ENCODE measurements at places on chromosomes 7 and 10. TPM values are rescaled to one million over a fixed set of nuclear protein-coding genes. Genes with fewer than 3 reads are reported as not detected.

- no peaks in the 10 kb centered on the region for H3K27me3 ChIP-seq
- H3K36me3 ChIP-seq: no peaks in the 10 kb centered on the region
- no peak overlapping the region for H3K27ac ChIP-seq
- DNase-seq: no peak
- H3K4me1 ChIP-seq: no peaks in the 10 kb centered on the region
Measured at GRCh38 chr7:52695973-52696595, 339.3 kb upstream of the POM121L12 start.

- H3K27me3 ChIP-seq: peaks cover 2% of the 10 kb centered on the region
- no peak overlapping the region for H3K4me3 ChIP-seq
- H3K36me3 ChIP-seq: no peaks in the 10 kb centered on the region
- H3K27ac ChIP-seq: no peak overlapping the region
- DNase-seq: no peak
Measured at GRCh38 chr10:123409426-123409825, 255.2 kb downstream of the BUB3 start.

MXI1 gene
- 48.2 TPM for total RNA-seq

ATP5MK gene
- 404 TPM for total RNA-seq

ASB4 gene
- not detected for total RNA-seq

DNA sequence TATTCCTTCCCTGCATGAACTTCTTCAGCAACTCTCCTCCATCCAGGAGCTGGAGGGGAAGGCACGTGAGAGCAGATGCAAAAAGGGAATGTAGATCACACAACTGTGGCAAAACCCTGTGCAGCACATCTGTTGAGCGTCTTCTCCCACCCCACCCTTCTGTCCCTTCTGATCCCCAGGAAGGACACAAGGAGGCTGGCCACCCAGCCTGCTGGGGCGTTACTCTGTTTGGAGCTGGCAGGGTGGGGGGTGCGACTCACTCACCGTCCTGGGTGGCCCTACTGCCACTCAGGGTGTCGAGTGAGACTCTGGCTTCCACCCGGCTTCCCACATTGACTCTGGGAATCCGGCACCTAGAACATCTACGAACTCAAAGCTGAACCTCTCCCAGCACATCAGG lies 10.2 kb upstream of the MMP21 start:
- H3K4me3 ChIP-seq: no peak overlapping the region

DNA sequence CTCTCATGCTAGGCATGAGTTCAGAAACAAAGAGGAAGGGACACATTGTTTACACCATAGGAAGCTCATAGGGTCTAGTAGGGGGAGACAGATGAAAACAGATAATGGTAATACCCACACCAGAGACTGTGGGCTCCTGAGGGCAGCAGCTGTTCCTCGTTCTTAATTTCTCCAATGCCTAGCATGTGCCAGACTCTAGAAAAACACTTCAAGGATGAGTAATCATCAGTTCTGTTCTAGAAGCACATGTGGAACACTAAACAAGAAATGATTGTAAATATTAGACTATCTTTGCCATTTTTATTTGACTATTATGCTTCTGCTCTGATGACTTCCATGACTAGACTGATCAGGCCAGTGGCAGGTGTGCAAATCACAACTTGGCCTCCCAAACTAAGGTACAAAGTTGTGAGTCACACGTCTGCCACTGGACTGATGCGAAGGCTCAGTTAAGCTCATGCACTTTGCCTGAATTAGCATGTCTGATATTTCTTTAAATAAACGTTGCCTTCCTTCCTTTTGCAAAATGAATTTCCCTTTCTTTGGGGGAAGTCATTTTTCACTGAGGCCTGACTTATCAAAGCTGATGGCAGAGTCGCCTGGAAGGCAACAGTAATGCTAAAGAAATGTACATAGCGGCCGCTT lies 89.2 kb upstream of the FGL2 start:
- H3K27me3 ChIP-seq: no peaks in the 10 kb centered on the region
- H3K27ac ChIP-seq: no peak overlapping the region
- DNase-seq: no peak
- H3K36me3 ChIP-seq: peaks cover 15% of the 10 kb centered on the region
- no peaks in the 10 kb centered on the region for H3K4me1 ChIP-seq
- H3K4me3 ChIP-seq: no peak overlapping the region

DNA sequence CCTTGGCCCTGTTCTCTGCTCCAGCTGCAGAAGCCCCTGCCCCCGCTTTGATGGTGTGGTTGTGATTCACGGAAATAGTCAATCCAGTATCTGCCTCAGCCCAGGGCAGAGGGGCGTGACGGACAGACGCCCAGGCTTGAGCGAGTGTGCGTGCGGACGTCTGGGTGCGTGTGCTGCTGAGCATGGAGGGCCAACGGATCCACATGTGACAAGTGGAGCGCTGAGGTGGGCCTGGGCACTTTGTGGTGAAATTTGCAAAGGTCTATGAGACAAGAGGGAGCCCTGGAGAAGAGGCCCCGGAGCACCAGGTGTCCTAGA lies 94.4 kb downstream of the WDR37 start:
- H3K4me3 ChIP-seq: no peak overlapping the region
- H3K27me3 ChIP-seq: peaks cover 1% of the 10 kb centered on the region
- H3K4me1 ChIP-seq: peaks cover 15% of the 10 kb centered on the region
- no peaks in the 10 kb centered on the region for H3K36me3 ChIP-seq
- no peak for DNase-seq
- no peak overlapping the region for H3K27ac ChIP-seq

DNA sequence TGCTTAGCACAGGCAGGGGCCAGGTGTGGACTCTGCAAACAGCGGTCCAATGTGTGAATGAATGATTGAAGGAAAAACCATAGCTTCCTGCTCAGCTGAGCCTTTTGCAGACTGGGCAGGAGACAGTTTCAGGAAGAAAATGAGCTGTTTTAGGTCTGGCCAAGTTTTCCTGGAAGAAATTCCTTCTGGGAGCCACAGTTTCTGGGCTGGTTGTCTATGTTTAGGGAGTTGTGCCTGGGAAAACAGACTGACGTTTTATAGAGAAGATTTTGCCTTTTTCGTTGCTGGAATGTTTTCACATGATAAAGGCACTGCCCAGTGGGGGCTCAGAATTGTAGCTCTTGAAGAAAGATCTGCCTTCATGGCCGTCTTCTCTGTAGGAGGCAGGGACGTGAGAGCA lies 255.1 kb downstream of the CCSER2 start:
- no peak for DNase-seq
- H3K27ac ChIP-seq: no peak overlapping the region
- peaks cover 9% of the 10 kb centered on the region for H3K27me3 ChIP-seq
- H3K4me3 ChIP-seq: no peak overlapping the region
- no peaks in the 10 kb centered on the region for H3K36me3 ChIP-seq

DNA sequence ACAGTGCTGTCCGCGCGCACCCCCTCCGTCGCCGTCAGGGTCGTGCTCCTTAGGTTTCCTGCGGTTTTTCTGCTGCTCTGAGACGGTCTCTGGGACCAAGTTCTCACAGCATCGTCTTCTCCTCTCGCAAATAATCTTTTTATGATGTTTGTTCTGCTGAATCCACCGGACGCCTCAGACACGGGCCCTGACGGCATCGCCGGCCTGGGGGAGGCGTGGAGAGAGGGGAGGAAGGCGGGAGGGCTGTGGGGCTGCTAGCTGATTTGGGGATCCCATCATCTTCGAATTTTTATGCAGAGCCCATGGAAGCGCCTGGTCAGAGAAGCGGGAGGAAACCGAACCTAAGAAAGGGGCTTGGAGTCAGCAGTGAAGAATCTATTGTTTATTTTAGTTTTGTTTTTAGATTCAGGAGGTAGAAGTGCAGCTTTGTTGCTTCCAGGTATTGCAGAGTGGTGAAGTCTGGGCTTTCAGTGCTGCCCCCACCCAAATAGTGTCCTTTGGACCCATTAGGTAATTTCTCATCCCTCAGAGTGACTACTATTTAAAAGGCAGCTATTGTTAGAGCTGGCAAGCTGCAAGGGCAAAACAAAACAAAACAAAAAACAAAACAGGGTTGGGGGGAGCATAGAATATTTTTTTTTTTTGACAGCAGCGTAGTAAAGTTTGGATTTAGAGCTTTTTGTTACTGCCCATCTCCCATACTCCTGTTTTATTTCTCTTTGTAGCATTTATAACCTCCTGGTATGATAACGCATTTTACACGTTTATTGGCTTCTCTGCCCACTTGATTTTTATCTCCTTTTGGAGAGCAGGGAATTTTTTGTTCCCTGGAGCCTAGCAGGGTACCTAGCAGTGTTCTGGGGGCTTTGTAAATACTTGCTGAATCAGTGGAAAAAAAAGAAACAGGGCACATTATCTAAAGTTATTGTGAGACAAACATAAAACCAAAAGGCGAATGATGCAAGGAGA lies 92.6 kb downstream of the SPAG6 start:
- no peaks in the 10 kb centered on the region for H3K27me3 ChIP-seq
- H3K4me3 ChIP-seq: peak overlapping the region; percentile 88
- H3K36me3 ChIP-seq: peaks cover 2% of the 10 kb centered on the region
- H3K27ac ChIP-seq: peak overlapping the region; percentile 95
- peaks cover 47% of the 10 kb centered on the region for H3K4me1 ChIP-seq
- peak; percentile 44 for DNase-seq

Data from activated CD8-positive, alpha-beta T cell treated with anti-CD3 and anti-CD28 coated beads for 36 hours (primary cell).